ENCODE measurements at places on chromosomes 4 and X.

- no peak for DNase-seq
Observed at GRCh38 chrX:14753441-14753840, 119.4 kb downstream of the FANCB start.

DNA sequence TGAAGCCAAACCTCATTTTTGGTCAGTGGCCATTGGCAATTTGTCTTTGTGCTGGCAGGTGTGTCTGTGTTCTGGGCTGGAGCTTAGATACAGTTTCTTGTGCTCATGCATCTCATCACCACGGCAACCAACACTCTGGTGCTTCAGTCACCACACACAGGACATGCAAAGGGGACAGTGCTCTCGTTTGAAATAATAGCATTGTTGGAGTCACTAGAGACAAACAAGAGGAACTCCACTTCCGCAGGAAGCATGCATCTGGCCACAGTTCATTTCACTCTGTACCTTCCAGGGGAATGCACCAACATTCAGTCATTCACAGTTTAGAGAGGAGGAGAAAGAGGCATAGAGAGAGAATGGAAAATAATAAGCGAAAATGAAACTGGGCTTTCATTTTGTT, 267.4 kb downstream of the ANK2 start:
- DNase-seq, result no peak

DNA sequence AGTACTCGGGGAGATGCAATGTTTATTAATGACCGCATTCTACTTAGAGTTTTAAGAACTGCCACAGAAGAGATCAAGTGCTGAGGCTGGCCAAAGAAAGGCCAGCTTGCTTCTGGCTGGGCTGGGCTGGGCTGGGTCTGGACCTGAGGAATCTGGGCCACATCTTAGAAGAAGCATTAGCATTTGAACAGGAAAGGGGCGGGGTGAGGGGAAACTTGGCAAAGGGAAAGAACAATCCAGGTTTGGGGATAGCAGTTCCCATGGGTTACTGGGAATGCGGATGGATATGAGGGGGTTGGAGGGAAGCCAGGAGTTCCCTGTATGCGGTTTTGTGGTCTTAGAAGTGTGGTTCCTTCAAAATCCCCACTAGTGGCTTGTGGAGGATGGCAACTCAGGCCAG, 83.3 kb downstream of the CLDN34 start:
- DNase-seq, result no peak

GRCh38 chr4:185880571-185880970, 68.6 kb upstream of the SORBS2 start:
- no peak for DNase-seq

- DNase-seq, result no peak
Observed at GRCh38 chrX:26789751-26790150, 573.8 kb downstream of the MAGEB5 start.

DNA sequence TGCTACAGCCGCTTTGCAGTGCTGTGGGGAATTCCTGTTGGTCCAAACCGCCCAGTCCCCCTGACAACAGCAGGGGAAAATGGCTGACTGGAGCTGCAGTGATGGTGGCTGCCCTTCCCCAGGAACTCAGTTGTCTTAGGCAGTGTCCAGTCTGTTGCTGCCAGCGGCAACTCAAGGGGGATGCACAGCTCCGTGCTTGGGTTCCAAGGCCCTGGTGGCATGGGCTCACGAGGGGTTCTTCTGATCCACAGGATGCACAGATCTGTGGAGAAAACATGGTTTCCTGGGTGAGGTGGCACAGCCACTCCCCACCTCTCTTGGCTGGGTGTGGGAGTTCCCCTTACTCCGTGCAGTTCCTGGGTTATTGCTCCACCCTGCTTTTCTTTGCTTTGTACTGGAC, 261.2 kb downstream of the TLL1 start:
- no peak for DNase-seq

DNA sequence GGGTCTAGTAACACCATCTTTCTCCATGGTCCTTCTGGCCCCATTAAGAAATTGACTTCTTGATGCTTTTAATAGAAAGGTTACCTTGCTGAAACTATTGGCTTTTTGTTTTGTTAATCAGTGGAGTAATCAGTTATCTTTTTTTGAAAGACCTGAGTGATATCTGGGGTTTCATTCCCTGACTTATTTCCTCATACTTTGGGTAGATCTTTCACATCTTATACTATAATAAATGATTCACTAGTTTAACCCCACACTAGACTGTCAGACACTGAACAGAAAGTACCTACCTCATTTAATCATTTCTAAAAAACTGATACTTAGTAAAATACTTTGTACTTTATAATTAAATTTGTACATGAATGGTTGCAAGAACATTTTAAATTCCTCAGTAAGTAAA, 1021.1 kb downstream of the STIM2 start:
- DNase-seq, result no peak

DNA sequence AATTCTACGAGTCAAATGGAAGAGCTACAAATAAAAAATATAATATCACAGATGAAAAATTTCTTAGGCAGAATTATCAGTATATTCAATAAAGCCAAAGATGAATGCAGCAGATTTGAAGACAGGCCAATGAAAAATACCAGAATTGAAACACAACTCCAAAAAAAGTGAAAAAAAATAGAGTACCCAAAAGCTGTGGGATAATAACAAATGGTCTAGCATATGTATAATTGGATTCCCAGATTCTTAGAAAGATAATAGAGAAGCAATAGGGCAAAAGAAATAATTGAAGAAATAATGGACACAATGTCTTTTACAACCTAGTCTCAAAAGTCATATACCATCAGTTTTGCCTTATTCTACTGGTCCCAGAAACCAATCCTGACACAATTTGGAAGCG, 4.4 kb downstream of the ANAPC10 start:
- DNase-seq, result no peak

DNA sequence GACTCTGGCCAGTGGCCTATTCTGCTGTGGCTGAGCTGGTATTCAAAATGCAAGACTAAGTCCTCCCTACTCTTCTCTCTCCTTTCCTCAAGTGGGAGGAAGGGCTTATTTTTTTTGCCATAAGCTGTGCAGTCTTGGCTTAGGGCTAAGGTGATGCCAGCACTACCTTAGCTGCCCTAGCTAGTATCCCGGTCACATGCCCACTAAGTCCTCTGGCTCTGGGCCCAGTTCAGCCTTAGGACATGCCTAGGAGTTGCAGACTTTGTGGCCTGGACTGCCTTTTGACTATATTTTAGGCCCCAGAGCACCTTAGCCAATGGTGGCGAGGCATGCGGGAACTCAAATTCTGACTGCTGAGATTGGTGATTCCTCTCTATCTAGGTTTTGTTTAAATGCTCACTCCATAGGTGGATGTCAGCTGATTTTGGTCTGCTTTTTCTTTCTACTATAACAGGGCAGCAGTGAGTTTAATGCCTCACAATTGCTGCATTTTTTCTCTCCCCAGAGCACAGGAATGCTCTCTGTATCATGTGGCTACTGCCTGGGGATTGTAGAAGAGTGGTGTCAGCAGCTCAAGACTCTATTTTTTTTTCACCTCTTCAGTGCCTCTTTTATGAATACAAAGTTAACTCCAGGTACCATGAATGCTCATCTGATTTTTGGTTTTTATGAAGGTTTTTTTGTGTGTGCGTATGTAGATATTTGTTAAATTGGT, 472.9 kb upstream of the GRID2 start:
- DNase-seq, result no peak

DNA sequence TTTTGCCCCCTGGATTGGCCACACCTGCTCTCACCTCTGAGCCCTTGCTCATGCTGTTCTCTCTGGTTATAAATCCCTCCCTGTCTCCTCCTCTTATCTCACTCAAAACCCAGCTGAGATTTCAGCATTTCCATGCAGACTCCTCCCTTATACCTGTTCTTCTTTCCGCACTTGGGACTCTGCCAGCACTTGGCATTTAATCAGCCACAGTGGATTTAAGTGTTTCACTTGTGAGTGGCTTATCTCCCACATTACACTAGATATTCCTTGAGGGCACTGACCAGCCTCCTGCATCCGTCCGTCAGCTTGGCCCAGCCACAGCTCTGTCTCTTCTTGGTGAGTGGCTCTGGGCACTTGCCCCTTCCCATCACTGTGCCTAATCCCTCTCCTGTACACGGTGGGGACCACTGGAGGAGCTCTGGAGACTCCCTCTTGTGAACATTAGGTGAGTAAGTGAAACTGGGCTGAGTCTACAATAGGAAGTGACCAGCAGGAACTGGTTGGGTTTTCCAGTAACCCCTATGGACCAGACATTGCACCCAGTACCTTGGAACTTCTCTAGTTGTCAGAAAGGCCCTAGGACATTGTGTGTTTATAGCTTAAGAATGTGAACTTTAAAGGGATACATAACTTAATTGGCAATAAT, 19.9 kb downstream of the FGFBP1 start:
- no peak for DNase-seq

DNA sequence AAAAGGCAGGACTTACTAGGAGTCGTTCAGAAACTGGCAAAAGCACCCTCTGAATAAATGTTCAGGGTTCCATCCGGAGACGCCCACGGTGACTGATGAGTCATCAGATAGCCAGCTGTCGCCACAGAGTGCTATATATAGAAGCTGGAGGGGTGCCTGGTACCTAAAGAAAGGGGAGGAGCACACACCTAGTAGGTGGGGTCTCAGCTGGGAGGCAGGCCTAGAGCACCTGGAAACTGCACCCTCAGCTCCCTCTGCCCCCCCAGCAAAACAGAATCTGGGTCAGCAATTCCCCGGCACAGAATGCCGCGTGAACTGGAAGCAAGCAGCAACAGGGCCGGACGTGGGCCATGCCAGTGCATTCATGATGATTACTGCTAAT, 242.0 kb downstream of the BCOR start:
- DNase-seq, result peak; percentile 26

DNA sequence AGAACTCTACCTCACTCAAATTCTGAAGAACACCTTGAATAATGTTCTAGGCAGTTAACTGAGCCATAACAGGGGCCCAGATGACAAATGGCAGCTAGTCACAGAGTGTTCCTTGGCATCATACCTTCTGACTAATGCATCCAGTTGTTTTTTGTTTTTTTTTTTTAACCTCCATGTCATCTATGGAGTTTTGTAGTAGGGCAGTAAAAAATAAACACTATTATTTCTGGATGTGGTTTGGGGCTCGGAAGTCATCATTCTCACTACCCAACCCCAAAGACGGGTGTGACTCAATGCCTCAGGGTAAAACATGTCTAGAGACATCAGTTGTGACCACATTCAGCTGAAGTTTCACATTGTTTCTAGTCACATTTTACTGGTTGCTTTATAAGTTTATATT, 31.2 kb upstream of the MCF2 start:
- DNase-seq, result no peak

GRCh38 chr4:74638001-74638400, 156.3 kb downstream of the BTC start:
- no peak for DNase-seq

GRCh38 chr4:175813204-175813603, 1.1 kb upstream of the GPM6A start:
- no peak for DNase-seq

GRCh38 chr4:155506745-155507144, 130.0 kb upstream of the MAP9 start:
- DNase-seq, result no peak

DNA sequence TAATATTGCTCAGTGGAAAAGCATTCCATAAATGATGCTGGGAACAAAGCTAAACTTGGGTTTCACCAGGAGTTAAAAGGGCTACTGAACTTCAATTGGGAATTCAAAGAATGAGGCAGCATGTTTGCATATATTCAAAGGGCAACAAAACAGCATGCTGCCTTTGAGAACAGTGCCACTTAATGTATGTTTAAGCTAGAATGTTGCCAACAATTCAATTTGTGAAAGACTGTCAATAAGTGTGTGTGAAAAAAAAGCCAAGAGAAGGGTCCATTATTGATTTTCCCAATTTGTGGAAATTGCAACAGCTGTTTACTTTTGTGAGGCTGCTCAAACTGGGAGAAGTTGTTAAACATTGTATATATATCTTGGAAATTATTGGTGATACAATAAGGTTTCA, 701.9 kb upstream of the ACTRT1 start:
- no peak for DNase-seq

DNA sequence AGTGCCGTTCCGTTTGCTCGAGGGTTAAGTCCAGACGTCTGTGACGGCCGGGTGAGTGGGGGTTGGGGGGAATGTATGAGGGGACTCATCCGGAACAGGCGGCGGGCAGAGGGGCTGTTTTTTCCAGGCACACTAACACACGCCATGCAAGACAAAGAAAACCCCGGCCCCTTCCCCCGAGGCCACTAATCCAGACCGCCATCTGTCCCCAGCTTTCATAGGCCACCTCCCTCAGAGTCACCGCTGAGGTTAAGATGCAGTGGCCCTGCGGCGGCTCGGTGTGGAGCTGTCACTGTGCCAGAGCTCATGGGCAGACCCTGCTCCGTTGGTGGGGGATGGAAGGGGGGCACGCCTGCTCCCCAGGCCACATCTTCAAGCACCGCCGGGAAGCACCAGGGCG, 34.1 kb downstream of the SORCS2 start:
- no peak for DNase-seq
